ENCODE measurements at places on chromosomes 6 and 20.

DNA sequence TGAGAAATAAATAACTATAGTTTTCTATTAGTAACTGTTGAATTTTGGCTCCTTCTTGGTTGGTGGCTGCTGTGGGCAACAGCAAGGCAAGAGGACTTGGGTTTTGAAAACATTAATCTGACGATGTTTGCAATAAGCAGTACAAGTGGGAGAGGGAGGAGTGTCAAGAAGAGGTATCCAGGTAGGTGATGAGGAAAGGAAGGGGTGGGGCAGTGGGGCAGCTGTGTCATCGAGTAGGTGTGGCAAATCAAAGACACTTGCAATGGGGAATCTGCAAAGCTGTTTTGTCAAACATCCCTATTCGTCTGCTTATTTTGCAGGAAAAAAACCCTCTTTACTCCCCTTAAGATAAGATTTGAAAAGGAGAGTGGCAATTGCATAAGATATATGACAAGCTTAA is 171.9 kb upstream of the MAP3K7 start:
- no peak for DNase-seq

- no peak for DNase-seq
Measured at GRCh38 chr6:44621846-44622245, 234.3 kb downstream of the CDC5L start.

DNA sequence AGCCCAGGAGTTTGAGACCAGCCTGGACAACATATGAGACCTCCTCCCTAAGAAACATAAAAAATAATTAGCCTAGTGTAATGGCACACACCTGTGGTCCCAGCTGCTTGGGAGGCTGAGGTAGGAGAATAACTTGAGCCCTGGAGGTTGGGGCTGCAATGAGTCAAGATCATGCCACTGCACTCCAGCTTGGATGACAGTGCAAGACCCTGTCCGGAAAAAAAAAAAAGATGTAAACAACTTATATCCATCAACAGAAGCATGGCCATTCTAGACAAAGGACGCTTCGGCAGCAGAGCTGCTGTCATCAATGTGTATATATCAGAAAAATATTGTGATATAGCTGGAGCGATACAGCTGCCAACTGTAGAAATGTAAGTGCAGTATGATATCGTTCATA is 59.6 kb upstream of the ARID1B start:
- DNase-seq: no peak

DNA sequence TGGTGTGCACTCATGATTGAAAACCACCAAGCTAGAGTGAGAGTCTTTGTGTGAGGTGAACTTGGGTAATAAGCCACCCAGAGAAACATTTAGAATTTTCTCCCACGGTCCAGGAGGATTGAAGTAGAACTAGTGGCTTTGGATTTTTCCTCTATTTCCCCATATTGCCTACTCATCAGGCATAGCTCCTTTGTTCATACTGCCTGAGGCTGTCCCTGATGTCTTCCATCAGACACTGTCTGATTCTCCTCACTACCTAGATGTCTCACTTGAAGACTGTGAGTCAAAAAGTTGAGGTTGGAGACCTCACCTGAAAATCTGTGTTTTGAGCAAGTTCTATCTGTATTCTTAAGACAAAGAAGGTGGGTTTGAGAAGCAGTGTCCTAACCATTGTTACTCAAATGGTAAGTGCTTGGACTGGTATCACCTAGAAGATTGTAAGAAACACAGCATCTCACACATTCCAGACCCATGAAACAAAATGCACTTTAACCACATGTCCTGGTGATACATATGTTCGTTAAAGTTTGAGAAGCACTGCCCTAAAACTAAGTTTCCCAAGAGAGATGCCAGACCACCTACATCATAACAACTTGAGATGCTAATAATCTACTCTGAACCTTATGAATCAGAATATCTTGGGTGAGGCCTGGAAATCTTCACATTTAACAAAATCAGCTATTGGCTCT is 523.4 kb upstream of the BTBD3 start:
- DNase-seq: no peak

GRCh38 chr20:44097521-44098255 is 89.3 kb downstream of the JPH2 start:
- DNase-seq: no peak

DNA sequence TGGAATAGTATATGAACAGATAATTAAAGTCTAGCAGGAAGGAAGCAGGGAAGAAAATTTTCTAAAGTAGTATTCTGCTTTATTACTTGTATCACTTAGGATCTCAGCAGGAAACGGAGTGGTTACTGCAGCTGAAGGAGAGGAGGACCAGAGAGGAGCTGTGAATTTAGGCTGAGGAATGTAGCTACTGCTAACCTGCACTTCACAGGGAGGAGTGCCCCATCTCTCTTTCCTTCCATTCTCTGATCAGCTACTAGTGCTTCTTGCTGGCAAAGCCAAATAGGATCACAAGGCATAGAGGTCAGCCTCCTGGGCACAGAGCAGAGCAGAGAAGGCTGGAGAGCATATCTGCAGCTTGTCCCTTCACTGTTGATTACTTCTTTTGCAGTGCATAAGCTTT is 205.3 kb upstream of the ASCC3 start:
- no peak for DNase-seq

GRCh38 chr6:18596531-18596835 is 209.3 kb downstream of the RNF144B start:
- no peak for DNase-seq

DNA sequence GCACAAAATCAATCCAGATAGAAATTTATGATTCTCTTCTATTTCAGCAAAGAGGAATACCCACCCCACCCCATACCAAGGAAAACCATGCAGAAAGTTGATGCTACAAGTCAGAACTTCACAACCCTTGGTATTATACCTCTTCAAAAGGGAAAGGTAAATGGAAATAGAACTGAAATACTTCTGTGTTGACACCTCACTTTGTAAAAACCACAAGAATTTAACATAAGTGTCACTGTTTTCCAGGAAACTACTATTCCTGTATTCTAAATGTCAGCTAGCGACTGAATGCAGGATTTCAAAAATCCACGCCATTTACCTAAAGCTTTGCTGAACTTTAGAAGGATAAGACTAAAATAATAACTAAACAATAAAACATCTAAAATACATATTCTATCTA is 3.6 kb downstream of the CPNE1 start:
- no peak for DNase-seq

- DNase-seq: no peak
Measured at GRCh38 chr6:143761074-143761473, 82.1 kb upstream of the LTV1 start.

Measured in brain pericyte (primary cell).